ENCODE measurements at places on chromosomes 5 and 9.

DNA sequence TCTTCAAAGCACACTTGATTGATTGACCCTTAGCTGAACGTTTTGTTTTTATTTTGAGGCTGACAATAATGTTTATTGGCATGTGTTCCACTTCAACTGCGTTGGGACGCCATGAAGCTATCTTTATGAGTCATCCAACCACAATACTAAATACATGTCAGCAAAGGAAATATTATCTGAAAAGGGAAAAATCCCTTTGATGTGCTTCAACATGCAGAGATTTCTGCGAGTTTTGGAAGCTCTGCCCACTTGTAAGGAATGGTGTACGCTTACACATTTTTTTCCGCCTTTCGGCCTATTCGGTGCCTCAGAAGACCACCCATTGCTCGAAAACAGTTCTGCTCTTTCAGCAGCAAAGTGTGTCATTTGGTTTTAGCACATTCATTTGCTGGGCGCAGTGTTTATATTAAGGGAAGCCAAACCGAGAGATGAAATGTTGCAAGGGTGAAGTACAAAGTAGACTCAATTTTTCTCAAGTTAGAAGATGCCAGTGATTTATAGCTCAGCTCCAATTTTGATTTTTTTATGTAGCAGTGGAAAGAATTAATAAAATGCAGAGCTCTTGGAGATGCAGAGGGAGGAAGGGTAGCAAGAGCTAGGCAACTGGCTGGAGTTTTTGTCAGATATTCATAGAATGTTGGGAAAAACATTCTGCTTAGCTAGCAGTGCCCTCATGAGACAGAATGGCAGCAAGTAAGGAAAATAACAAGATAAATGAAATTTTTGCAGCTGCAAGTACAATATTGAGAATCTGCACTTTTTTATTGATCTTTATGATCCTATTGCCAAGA, 68.9 kb downstream of the PRDM6 start:
- DNase-seq, result no peak

GRCh38 chr9:133686642-133687575, 50.7 kb downstream of the DBH start:
- DNase-seq, result no peak

GRCh38 chr5:40405230-40405629, 274.5 kb upstream of the PTGER4 start:
- no peak for DNase-seq

GRCh38 chr5:78076351-78076750, 218.1 kb downstream of the AP3B1 start:
- no peak for DNase-seq

- no peak for DNase-seq
Observed at GRCh38 chr9:73081979-73082657, 69.5 kb upstream of the ANXA1 start.

GRCh38 chr5:42591015-42591414, 165.6 kb upstream of the CCDC152 start:
- DNase-seq, result no peak

DNA sequence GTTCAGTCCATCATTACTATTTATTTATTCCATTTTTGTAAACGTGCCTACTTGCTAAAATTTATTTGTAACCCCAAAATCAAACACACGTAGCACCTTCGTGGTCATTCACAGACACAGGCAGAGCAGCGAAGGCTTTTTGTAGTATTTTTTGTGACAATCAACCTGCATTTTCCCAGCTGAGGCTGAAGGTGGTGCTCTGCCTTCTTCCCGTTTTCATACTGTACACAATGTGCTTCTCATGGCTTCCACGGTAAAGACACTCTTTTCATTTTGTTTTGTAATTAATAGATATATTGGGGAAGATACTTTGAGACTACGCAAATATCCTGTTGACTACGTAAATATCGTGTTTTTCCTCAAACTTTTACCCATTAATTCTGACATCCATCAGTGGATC, 19.4 kb downstream of the DAP start:
- no peak for DNase-seq

DNA sequence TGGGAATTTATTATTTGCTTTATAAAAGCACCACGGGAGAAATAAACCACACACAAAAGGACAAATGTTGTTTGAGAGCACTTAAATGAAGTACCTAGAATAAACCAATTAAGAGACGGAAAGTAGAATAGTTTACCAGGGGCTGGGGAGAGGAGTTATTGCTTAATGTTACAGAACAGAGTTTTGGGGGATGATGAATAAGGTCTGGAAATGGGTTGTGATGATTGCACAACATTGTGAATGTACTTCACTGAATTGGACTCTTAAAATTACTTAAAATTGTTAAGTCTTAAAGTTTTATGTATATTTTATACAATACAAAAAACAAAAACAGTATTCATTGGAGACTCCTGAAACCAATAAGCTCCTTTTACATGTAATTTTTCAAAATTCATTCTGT, 1.5 kb downstream of the ZBTB43 start:
- DNase-seq, result no peak

- DNase-seq, result no peak
Observed at GRCh38 chr9:87461256-87461655, 36.4 kb upstream of the DAPK1 start.

DNA sequence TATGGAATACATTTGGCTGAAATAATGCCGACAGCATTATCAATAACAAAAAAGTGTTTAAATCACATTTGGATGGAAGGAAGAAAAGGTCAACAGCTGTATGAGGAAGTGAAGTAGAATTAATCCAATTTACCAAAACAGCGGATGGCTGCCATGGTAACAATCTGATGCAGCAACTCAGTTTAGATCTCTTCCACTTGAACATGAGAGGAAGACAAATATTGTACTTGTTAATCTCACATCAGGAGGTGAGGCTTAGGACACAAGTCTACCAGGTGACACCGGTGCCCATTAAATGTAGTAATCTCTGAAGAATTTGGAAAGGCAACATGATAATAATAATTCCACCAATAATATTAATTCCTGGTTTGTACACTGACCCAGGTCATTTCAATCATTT, 2.4 kb downstream of the RASEF start:
- DNase-seq, result no peak

DNA sequence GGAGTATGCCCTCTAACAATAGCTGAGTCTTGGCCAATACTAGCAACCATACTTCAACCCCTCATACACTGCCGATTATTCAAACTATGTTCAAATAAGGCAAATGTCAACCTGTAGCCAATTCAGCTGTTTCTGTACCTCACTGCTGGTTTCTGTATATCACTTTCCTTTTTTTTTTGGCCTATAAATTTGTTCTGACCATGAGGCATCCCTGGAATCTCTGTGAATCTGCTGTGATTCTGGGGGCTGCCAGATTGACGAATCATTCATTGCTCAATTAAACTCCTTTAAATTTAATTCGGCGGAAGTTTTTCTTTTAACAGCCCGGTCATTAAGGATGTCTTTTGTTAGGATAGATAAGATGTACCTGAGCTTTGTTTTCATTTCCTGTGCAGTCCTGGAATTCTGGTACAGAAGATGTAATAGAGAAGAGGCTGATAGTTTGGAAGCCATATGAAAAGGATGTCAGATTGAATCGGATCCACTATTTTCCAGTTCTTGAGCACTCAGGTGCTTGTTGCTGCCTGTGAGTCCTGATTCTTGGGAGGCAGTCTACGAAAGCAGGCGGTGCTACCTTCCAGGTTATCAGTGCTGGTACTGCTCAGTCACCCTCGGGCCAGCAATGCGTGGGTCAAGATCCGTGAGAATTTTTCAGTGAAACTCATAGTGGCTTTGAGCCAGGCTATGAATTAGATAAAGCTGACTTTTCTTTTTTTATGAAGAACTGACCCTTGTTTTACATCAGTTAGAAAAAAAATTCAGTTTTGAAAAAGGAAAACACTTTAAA, 106.2 kb upstream of the TUT7 start:
- no peak for DNase-seq

- DNase-seq, result no peak
Observed at GRCh38 chr9:128022886-128023285, 42.1 kb upstream of the EEIG1 start.

GRCh38 chr5:136080483-136081216, 51.9 kb downstream of the TGFBI start:
- DNase-seq, result peak; percentile 49
